ENCODE measurements at places on chromosomes 11 and 22. TPM values are rescaled to one million over a fixed set of nuclear protein-coding genes. Genes with fewer than 3 reads are reported as not detected.

GRCh38 chr11:64802370-64803157 is 450 bp downstream of the MAP4K2 start:
- H3K27me3 ChIP-seq, result no peaks in the 10 kb centered on the region
- H3K4me3 ChIP-seq, result peak overlapping the region; percentile 80
- H3K36me3 ChIP-seq, result peaks cover 3% of the 10 kb centered on the region
- DNase-seq, result peak; percentile 55
- H3K27ac ChIP-seq, result peak overlapping the region; percentile 73

DNA sequence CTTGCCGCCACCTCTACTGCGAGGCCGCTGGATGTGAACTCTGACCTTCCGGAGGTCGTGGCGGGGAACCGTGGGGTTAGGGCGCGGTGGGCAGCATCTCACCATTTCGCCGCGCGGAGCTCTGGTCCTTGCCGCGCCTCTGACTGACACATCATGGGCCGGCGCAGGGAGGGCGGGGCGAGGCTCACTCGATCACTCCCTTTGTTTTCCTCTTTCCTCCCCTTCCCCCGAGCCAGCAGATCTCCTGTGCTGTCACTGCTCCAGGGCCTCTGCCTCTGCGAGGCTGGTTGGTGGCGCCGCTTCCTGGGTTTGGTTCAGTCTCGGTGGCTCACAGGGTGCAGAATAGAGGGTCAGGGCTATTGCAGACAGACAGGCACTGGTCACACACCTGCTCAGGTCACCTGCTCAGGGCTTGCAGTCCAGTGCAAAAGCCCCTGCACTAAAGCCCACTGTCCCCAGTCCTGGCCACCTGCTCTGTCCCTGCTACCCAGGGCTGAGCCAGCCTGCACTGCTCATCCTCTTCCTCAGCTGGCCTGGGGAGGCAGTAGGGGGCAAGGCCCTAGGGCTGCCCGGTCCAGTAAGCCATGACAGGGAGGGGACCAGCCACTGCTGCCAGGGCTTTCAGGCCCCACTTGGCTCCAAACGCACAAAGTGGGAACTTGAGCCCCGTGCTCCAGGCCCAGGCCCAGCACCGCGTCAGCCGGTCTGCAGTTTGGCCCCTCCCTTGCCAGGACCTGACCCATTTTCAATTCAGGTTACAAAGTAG is 36.2 kb downstream of the PISD start:
- H3K27me3 ChIP-seq, result no peaks in the 10 kb centered on the region
- peaks cover 2% of the 10 kb centered on the region for H3K36me3 ChIP-seq
- no peak overlapping the region for H3K4me3 ChIP-seq
- H3K27ac ChIP-seq, result no peak overlapping the region
- DNase-seq, result no peak

Gene GRIA4
- total RNA-seq, result not detected

- no peaks in the 10 kb centered on the region for H3K36me3 ChIP-seq
- H3K4me1 ChIP-seq, result no peaks in the 10 kb centered on the region
- no peaks in the 10 kb centered on the region for H3K27me3 ChIP-seq
- DNase-seq, result no peak
- no peak overlapping the region for H3K4me3 ChIP-seq
Observed at GRCh38 chr11:99343117-99343516, 322.4 kb downstream of the CNTN5 start.

DNA sequence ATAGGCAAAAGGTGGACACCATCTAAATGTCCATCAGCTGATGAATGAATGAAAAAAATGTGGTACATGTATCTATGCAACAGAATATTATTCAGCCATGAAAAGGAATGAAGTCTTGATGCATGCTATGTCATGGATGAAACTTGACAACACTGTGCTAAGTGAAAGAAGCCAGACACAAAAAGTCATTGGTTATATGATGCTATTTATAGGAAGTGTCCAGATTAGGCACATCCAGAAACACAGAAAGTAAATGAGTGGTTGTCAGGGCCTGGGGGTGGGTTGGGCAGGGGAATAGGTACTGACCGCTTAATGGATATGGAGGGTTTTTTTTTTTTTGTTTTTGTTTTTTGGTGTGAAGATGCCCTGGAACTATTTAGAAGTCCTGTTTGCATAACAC is 21.7 kb upstream of the MN1 start:
- H3K36me3 ChIP-seq, result no peaks in the 10 kb centered on the region
- no peak overlapping the region for H3K4me3 ChIP-seq
- no peaks in the 10 kb centered on the region for H3K27me3 ChIP-seq
- H3K4me1 ChIP-seq, result no peaks in the 10 kb centered on the region
- DNase-seq, result no peak
- H3K27ac ChIP-seq, result no peak overlapping the region

Gene CAPN5
- total RNA-seq, result 0.28 TPM

GRCh38 chr11:88538098-88538497 is 200.6 kb upstream of the CTSC start:
- peaks cover 18% of the 10 kb centered on the region for H3K4me1 ChIP-seq
- no peak overlapping the region for H3K4me3 ChIP-seq
- DNase-seq, result no peak
- H3K36me3 ChIP-seq, result peaks cover 10% of the 10 kb centered on the region
- H3K27ac ChIP-seq, result no peak overlapping the region

Gene NXPE4
- total RNA-seq, result not detected

GRCh38 chr11:10444725-10445315 is 10.2 kb upstream of the AMPD3 start:
- DNase-seq, result no peak
- no peaks in the 10 kb centered on the region for H3K36me3 ChIP-seq
- H3K4me3 ChIP-seq, result no peak overlapping the region
- H3K27ac ChIP-seq, result no peak overlapping the region
- peaks cover 44% of the 10 kb centered on the region for H3K4me1 ChIP-seq
- H3K27me3 ChIP-seq, result peaks cover 7% of the 10 kb centered on the region

Gene MMP12
- not detected for total RNA-seq

Gene IFITM10
- total RNA-seq, result 0.96 TPM

Gene KCNJ5
- not detected for total RNA-seq

DNA sequence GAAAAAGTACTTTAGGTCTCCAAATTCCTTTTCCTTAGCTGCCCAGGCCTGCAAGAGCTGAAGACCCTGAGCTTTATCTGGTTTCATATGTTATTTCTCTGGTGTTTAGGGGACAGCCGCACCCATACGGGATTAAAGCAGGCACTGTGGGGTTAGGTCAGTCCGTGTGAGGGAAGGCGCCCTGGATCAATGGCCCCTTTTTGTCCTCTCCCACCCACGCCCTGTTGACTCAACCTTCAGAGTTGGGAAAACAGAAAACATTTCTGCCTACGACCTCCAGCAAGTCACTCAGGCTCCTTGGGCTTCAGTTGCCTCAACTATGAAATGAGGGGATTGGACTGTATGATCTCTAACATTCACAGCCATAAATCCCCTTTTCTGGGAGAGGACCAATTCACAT is 55.2 kb upstream of the BARX2 start:
- no peak for DNase-seq
- H3K4me1 ChIP-seq, result no peaks in the 10 kb centered on the region
- H3K36me3 ChIP-seq, result no peaks in the 10 kb centered on the region
- no peak overlapping the region for H3K4me3 ChIP-seq

Gene PRR5L
- 6.6 TPM for total RNA-seq

Gene DENND6B
- total RNA-seq, result 8.8 TPM

DNA sequence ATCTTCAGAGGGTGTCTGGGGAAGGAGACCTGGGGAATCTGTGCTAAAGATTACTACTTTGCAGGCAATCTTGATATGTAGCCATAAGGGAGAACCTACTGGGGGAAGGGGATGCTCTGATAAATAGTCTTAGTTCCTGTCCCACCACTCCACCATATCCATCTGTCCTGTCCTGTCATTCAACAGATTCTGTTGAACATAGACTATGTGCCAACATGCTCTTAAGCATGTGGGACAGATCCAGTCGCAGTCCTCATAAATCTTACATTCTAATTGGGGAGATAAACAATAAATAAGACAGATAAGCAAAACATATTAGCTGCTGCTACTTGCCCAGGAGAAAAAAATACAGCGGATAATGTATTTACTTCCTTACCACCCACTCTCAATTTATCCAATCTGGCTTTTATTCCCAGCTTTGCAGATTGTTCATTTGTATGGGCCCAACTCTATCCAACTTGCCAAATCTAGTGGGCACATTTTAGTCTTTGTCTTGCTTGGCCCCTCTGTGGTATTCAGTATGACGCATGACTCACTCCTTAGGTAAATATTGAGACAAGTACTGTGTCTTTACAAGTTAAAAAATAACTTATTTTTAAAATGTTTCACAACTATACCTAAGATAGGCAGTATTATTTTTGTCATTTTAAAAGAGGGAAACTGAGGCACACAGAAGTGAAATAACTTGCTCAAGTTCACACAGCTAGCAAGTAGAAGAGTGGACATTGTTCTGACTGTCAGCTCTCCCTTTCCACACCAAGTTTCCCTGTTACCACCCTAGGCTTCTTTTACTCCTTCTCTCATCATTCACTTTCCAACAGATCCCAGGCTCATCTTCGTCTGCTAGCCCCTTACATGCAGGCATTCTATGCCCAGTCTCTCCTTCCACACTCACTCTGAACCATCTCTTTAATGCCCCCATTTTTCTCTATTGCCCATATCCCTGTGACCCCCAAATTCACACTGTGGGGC is 133.6 kb upstream of the SESN3 start:
- H3K4me3 ChIP-seq, result no peak overlapping the region
- no peak for DNase-seq
- H3K4me1 ChIP-seq, result no peaks in the 10 kb centered on the region
- no peaks in the 10 kb centered on the region for H3K36me3 ChIP-seq
- no peak overlapping the region for H3K27ac ChIP-seq
- peaks cover 6% of the 10 kb centered on the region for H3K27me3 ChIP-seq

GRCh38 chr11:63672936-63673539 is 1.9 kb upstream of the ATL3 start:
- H3K4me3 ChIP-seq, result no peak overlapping the region
- no peaks in the 10 kb centered on the region for H3K27me3 ChIP-seq
- peaks cover 28% of the 10 kb centered on the region for H3K4me1 ChIP-seq
- H3K36me3 ChIP-seq, result peaks cover 9% of the 10 kb centered on the region

- no peaks in the 10 kb centered on the region for H3K36me3 ChIP-seq
- no peaks in the 10 kb centered on the region for H3K4me1 ChIP-seq
- no peak for DNase-seq
- no peaks in the 10 kb centered on the region for H3K27me3 ChIP-seq
- H3K27ac ChIP-seq, result no peak overlapping the region
Observed at GRCh38 chr11:37727371-37727770, 1129.3 kb upstream of the RAG2 start.

DNA sequence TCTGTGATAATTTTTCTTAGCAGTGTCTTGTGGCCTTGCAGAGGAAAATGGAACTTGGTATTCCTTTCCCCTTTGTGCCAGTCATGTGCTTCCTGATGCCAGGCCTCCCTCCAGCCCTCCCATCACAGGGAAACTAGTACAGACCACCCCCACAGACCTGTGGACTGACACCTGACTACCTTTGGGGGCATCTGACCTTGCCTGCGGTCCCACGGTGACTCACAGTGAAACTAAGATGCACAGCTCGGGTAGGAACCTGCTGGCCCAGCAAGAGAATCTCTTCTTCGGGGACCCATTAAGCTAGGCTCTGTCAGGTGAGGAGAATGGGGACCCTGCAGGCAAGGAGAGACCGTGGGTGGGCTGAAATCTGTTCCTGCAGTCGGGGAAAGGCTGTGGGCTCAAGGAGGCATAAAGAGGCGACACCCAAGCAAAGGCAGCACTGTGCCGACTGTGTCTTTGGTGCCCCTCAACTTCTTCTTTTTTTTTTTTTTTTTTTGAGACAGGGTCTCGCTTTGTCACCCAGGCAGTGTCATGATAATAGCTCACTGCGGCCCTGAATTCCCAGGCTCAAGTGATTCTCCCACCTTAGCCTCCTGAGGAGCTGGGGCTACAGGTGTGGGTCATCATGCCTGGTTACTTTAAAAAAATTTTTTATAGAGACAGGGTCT is 20.8 kb upstream of the PEX26 start:
- H3K27ac ChIP-seq, result no peak overlapping the region
- H3K4me3 ChIP-seq, result no peak overlapping the region
- H3K27me3 ChIP-seq, result peaks cover 18% of the 10 kb centered on the region
- no peaks in the 10 kb centered on the region for H3K36me3 ChIP-seq

DNA sequence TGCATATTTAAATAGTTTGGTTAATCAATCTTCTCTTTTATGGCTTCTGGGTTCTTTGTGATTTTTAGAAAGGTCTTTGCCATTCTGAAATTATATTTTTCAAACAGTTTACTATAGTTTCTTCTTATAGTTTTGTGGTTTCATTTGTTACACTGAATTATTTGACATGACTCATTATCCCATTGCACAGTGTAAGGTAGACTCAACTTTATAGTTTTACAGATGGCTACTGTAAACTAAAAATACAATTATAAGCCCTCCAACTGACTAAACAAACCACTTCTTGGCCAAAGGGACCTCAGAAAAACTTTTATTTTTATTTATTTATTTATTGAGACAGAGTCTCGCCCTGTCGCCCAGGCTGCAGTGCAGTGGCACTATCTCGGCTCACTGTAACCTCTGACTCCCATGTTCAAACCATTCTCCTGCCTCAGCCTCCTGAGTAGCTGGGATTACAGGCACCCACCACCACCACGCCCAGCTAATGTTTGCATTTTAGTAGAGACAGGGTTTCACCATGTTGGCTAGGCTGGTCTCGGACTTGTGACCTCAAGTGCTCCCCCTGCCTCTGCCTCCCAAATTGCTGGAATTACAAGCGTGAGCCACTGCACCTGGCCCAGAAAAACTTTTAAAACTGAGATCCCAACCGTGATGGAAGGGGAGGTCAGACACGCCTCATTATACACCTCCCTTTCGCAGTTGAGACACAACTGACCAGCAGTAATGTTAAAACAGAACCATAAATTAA is 14.1 kb upstream of the RAC2 start:
- H3K36me3 ChIP-seq, result no peaks in the 10 kb centered on the region
- no peak overlapping the region for H3K4me3 ChIP-seq
- H3K27ac ChIP-seq, result no peak overlapping the region

DNA sequence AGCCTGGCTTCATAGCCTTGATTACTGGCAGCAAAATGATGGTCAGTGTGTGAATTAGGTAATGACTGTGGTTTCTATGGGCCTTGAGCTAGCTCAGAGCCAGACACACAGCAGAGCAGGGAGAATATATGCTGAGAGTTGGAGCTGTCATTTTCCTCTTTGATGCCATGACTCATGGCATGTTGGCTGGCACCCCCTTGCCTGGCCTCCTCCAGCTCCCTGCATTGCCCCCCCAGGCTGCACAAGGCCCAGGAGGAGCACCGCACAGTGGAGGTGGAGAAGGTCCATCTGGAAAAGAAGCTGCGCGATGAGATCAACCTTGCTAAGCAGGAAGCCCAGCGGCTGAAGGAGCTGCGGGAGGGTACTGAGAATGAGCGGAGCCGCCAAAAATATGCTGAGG is 20.3 kb upstream of the RRM1 start:
- DNase-seq, result no peak
- peaks cover 26% of the 10 kb centered on the region for H3K36me3 ChIP-seq
- peaks cover 16% of the 10 kb centered on the region for H3K4me1 ChIP-seq
- H3K4me3 ChIP-seq, result no peak overlapping the region

GRCh38 chr11:64729851-64730382 is 6.9 kb upstream of the NRXN2 start:
- H3K27me3 ChIP-seq, result no peaks in the 10 kb centered on the region
- no peak for DNase-seq
- peaks cover 5% of the 10 kb centered on the region for H3K4me1 ChIP-seq
- H3K4me3 ChIP-seq, result no peak overlapping the region

Gene ZNF280B
- total RNA-seq, result 2.4 TPM

GRCh38 chr11:128603752-128604414 is 16.5 kb upstream of the ETS1 start:
- no peaks in the 10 kb centered on the region for H3K27me3 ChIP-seq
- H3K27ac ChIP-seq, result no peak overlapping the region
- DNase-seq, result peak; percentile 33
- no peaks in the 10 kb centered on the region for H3K36me3 ChIP-seq
- no peak overlapping the region for H3K4me3 ChIP-seq
- peaks cover 8% of the 10 kb centered on the region for H3K4me1 ChIP-seq

- H3K4me3 ChIP-seq, result no peak overlapping the region
- peaks cover 5% of the 10 kb centered on the region for H3K27me3 ChIP-seq
- DNase-seq, result peak; percentile 52
Observed at GRCh38 chr11:100681064-100681502, 6.0 kb upstream of the ARHGAP42 start.

Measured in activated CD8-positive, alpha-beta memory T cell treated with anti-CD3 and anti-CD28 coated beads, Interleukin-2, amount 10 ng/mL, durations not matched to agents 7 days and 5 days (primary cell).